ENCODE measurements at places on chromosomes 5 and 9.

- H3K27ac ChIP-seq, result no peak overlapping the region
- H3K36me3 ChIP-seq, result peaks cover 49% of the 10 kb centered on the region
- peaks cover 10% of the 10 kb centered on the region for H3K4me1 ChIP-seq
- H3K4me3 ChIP-seq, result no peak overlapping the region
- peaks cover 3% of the 10 kb centered on the region for H3K27me3 ChIP-seq
- peak; percentile 78 for DNase-seq
These were observed 8.8 kb downstream of the TENT2 start for GRCh38 chr5:79621056-79621455.

DNA sequence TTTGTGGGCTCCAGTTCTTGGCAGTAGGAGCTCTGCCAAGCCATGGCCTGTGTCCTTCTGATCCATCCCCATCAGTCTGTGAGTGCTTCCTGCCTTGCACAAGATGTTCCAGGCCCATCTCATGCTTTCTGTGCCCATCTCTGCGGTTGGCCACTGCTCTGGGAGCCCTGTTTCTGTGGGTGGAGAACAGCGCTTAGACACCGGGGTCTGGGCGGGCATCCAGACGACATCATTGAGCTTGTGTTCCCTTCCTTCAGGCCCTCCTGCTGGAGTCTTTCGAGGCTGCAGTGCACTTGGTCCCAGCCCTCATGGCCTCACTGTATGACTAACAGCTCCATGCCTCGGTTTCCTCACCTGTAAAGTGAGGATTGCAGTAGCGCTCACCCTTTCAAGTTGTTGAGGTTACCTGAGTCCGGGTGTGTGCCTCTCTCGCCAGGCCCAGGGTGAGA is 14.9 kb upstream of the CARD19 start:
- no peak overlapping the region for H3K27ac ChIP-seq
- H3K4me3 ChIP-seq, result no peak overlapping the region
- H3K36me3 ChIP-seq, result no peaks in the 10 kb centered on the region
- H3K27me3 ChIP-seq, result peaks cover 5% of the 10 kb centered on the region
- no peaks in the 10 kb centered on the region for H3K4me1 ChIP-seq

DNA sequence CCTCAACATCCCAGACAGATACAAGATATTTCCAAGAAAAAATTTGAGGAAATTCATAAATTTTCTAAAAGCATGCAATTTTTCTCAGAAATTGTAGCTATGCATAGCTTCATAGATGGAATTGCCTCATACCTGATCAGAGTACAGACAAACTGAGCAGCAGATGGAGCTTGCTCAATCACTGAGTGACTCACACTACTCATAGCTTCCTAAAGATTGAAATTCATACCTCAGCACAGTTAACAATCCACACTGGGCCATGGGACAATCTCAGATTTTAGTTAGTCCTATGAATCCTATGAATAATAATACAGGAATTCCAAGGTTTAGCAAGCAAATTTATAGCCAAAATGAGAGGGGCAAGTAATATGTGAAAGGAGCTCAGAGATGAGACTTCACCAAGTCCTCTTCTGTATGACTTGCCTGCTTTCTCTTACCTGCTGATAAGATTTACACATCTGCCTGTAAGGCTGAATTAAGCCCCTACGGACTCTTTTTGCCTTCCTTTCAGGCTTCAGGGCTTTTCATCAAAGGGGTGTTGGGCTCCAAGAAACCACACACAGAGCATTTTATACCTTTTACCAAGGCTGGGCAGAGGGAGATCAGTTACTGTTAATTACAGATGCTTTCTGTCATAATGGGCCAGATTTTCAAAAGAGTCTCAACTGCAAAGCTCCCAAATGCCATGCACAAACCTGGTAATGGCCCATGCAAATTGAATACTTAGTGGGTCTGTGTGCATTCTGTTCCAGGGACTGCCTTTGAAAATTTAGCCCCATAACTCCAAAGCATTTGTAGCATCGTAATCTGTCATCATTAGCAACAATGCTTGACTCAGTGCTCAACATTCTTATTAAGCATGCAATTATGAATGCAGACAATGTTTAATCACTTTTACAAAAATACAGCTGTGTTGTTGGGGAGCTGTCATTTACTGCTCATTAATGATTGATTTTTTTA is 439.3 kb downstream of the DTWD2 start:
- H3K27me3 ChIP-seq, result no peaks in the 10 kb centered on the region
- no peaks in the 10 kb centered on the region for H3K36me3 ChIP-seq
- peak; percentile 10 for DNase-seq
- peaks cover 7% of the 10 kb centered on the region for H3K4me1 ChIP-seq
- no peak overlapping the region for H3K27ac ChIP-seq

GRCh38 chr5:76718381-76718832 is 2.5 kb downstream of the F2R start:
- H3K27me3 ChIP-seq, result peaks cover 8% of the 10 kb centered on the region
- H3K36me3 ChIP-seq, result peaks cover 28% of the 10 kb centered on the region
- H3K27ac ChIP-seq, result peak overlapping the region; percentile 57
- peaks cover 31% of the 10 kb centered on the region for H3K4me1 ChIP-seq
- peak; percentile 22 for DNase-seq

- H3K4me1 ChIP-seq, result peaks cover 20% of the 10 kb centered on the region
- DNase-seq, result no peak
- H3K36me3 ChIP-seq, result peaks cover 11% of the 10 kb centered on the region
- no peak overlapping the region for H3K4me3 ChIP-seq
These were observed 50.7 kb upstream of the UBAC1 start for GRCh38 chr9:136011703-136012496.

GRCh38 chr5:178826216-178826615 is 33.5 kb upstream of the ZNF354B start:
- H3K4me3 ChIP-seq, result no peak overlapping the region
- H3K27ac ChIP-seq, result no peak overlapping the region
- no peak for DNase-seq
- no peaks in the 10 kb centered on the region for H3K4me1 ChIP-seq
- H3K36me3 ChIP-seq, result no peaks in the 10 kb centered on the region
- peaks cover 6% of the 10 kb centered on the region for H3K27me3 ChIP-seq

DNA sequence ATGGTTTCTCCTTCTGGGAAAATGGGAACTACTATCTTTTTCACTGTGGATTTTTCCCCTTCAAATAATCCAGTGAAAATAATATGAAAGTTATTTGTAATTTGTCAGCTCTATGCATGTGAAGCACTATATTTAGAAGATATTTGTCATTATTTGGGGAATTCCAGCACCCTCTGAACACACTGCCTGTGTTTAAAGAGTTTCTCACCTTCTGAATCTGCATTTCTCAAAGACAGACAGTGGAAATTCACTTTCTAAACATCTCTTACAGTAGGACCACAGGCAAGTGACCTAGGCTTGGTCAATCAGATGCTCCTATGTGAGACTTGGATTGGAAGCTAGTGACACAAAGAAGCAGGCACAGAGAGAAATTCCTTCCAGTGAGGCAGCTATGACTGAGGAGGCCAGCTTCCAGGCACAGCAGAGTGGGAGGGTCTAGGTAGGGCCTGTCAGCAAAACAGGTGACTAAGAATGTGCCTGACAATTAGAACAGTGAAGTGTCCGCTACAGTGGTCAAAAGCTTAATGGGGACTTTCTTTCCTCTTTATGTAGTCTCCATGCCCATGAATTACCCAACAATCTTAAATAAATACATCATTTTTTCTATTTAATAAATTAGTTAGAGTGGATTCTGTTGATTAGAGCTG is 167.2 kb downstream of the HMHB1 start:
- H3K36me3 ChIP-seq, result peaks cover 20% of the 10 kb centered on the region
- peaks cover 65% of the 10 kb centered on the region for H3K4me1 ChIP-seq
- DNase-seq, result no peak
- H3K4me3 ChIP-seq, result no peak overlapping the region
- H3K27ac ChIP-seq, result 0 out of 2 replicates have a peak overlapping the region, but pooled peaks have one; percentile 20

DNA sequence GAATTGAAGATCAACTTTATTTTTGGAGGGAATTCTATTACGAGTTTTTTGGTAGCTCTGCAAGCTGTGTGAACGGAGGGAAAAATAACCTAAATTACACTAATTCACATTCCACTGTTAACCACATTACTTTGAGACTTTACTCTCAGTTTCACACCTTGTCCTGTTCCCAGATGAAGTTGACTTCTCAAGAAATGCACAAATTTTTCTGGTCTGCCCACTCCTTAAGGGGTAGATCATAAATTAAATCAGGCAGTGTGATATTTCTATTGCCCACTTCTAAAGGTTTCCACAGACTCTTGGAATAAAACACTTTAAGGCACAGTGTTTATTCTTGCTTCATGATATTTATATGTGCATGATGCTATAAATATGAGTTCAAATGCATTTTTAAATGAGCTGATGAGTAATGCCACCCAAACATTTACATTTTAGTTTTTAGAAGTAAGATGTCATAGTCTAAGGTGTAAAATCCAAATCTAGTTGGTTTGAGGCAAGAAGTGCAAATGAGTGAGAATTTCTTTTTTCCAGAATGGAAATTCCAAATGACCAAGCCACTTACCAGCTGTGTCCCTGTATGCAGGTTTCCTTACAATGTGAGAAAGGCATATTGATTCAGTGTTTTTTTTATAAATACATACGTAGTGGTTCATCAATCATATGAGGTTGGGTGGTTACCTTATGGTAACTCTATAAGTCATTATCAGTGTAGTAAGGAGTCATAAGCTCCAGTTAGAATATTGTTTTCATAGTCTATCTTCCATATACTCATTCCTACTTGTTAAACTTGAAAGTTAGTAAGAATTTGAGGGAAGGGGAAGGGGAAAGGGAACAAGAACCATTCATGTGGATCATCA is 437.7 kb upstream of the MEF2C start:
- no peaks in the 10 kb centered on the region for H3K27me3 ChIP-seq
- peaks cover 8% of the 10 kb centered on the region for H3K4me1 ChIP-seq
- no peak overlapping the region for H3K4me3 ChIP-seq
- H3K27ac ChIP-seq, result no peak overlapping the region

DNA sequence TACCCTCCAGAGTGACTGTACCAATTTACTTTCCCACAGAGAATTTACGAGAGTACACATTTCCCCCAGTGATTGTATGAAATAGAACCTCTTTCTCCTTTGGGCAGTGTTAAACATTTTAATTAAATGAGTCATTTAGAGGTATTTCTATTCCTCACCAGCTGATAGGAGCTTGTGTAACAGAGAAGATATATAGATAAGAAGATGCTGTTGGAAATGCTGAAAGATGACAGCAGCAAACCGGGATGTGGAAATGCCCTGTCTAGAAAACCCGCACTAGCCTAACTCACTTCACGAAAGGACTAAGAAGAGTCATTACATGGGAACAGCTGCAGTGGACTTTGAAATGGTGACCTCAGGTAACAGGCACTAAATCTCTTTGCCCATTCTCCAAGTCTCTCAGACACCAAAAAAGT is 68.3 kb downstream of the LPAR1 start:
- H3K36me3 ChIP-seq, result peaks cover 63% of the 10 kb centered on the region
- H3K27me3 ChIP-seq, result no peaks in the 10 kb centered on the region
- peak overlapping the region; percentile 55 for H3K4me3 ChIP-seq
- DNase-seq, result peak; percentile 94
- H3K4me1 ChIP-seq, result peaks cover 68% of the 10 kb centered on the region

DNA sequence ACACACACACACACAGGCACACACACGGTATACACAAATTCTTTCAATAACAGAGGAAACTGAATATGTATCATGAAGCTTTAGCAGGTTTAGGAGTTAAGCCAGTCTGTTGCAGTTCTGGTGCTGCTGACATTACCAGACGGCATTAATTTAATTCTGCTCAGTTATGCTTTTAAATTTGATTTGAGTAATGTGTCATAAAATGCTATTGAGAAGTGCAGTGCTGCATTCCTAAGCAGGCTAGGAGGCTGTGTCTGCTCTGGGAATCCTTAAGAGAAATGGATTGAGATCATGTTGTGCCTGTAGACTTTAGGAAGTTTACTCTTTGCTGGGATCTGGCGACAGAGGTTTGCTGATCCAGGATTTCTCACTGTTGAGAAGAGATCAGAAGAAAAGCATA is 733.8 kb downstream of the BRINP1 start:
- no peak for DNase-seq
- H3K4me3 ChIP-seq, result no peak overlapping the region
- H3K4me1 ChIP-seq, result peaks cover 8% of the 10 kb centered on the region
- no peaks in the 10 kb centered on the region for H3K36me3 ChIP-seq

DNA sequence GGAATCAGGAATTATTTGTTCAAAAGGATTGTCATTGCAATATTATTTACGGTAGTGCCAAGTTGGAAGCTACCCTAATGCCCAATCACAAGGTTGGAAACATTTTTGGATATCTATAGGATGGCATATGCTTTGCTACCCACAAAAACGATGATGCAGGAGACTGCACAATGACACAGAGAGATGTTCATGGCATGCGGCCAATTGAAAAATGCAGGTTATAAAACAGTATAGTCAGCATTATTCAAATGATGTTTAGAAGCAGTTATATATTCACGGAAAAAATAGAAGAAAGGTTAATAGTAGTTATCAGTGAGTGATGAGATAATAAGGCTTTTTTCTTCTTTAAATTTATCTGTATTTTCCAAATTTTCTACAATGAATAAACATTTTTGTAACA is 5.9 kb upstream of the ACSL6 start:
- no peak for DNase-seq
- peaks cover 10% of the 10 kb centered on the region for H3K4me1 ChIP-seq
- H3K36me3 ChIP-seq, result peaks cover 3% of the 10 kb centered on the region

GRCh38 chr5:113760486-113760885 is 247.0 kb downstream of the YTHDC2 start:
- no peak overlapping the region for H3K27ac ChIP-seq
- H3K36me3 ChIP-seq, result no peaks in the 10 kb centered on the region
- no peak for DNase-seq
- no peaks in the 10 kb centered on the region for H3K4me1 ChIP-seq
- no peak overlapping the region for H3K4me3 ChIP-seq

DNA sequence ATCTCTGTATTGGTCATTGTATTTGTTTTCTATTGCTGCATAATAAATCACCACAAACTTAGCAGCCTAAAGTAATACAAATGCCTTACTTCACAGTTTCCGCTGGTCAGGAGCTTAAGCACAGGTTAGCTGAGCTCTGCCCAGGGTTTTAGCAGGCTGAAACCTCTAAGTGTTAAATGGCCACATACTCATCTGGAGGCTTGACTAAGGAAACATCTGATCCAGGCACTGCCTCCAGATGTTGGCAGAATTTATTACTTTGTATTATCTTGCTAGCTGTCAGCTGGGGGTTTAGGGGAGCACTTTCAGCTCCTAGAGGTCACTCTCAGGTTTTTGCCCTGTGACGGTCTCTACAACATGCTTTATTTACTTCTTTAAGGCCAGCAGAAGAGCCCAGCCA is 23.2 kb upstream of the RARS1 start:
- H3K4me1 ChIP-seq, result peaks cover under 1% of the 10 kb centered on the region
- H3K4me3 ChIP-seq, result no peak overlapping the region
- H3K27ac ChIP-seq, result no peak overlapping the region
- H3K36me3 ChIP-seq, result no peaks in the 10 kb centered on the region

- peaks cover 28% of the 10 kb centered on the region for H3K27me3 ChIP-seq
- peak overlapping the region; percentile 75 for H3K27ac ChIP-seq
- peaks cover 30% of the 10 kb centered on the region for H3K4me1 ChIP-seq
- H3K4me3 ChIP-seq, result peak overlapping the region; percentile 22
- peak; percentile 95 for DNase-seq
These were observed 24.4 kb upstream of the VDAC1 start for GRCh38 chr5:134029156-134029555.

- no peak overlapping the region for H3K4me3 ChIP-seq
- H3K27me3 ChIP-seq, result peaks cover 6% of the 10 kb centered on the region
- H3K36me3 ChIP-seq, result peaks cover 6% of the 10 kb centered on the region
- H3K27ac ChIP-seq, result no peak overlapping the region
These were observed 202.7 kb downstream of the SPATA31D1 start for GRCh38 chr9:82191082-82191770.

GRCh38 chr5:120405286-120405864 is 58.7 kb upstream of the PRR16 start:
- H3K4me3 ChIP-seq, result peak overlapping the region; percentile 53
- peaks cover 34% of the 10 kb centered on the region for H3K4me1 ChIP-seq
- H3K27me3 ChIP-seq, result no peaks in the 10 kb centered on the region
- H3K27ac ChIP-seq, result peak overlapping the region; percentile 87
- DNase-seq, result peak; percentile 71

All from HFFc6 (cell line).